ENCODE measurements at places on chromosomes 7 and 10.
A peak's percentile ranks its signal among the peaks of the same experiment; 100 is the strongest.

DNA sequence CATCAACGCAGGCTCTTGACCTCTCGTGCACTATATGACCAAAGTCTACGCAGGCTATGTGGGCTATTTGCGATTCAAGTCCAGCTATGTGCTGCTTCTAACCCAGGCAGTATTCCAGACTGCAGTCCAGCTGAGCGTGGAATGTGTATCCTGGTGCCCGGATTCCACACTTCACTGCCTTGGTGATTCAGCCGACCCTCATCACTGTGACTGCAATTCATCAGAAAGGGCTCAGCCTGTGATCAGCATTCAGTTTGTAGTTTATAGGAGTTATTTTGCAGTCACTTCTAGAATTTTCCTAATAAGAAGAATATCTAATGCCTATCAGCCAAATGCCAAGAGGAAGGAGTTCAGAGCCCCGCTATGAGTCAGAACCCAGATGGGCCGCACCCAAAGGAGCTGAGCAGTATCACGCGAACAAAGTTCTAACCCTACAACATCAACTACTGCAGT, 119.8 kb upstream of the LANCL2 start:
- no peak for DNase-seq

DNA sequence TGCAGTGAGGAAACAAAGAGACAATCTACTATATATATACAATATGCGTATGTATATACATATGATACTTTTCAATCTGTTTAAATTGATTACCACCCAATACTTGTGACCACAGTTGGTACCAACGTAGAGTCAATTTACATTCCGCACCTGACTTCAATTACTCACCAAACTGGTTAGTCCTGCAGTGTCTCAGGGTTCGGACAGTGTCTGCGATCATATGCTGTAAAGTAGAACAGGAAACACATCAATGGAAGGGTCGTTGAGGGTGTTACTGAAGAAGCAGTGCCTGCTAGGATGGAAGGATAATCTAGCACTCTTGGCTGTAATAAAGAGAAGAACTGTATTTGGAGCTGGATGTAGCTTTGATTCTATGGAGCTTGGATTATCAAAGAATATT, 179.7 kb upstream of the CDCA7L start:
- no peak for DNase-seq

DNA sequence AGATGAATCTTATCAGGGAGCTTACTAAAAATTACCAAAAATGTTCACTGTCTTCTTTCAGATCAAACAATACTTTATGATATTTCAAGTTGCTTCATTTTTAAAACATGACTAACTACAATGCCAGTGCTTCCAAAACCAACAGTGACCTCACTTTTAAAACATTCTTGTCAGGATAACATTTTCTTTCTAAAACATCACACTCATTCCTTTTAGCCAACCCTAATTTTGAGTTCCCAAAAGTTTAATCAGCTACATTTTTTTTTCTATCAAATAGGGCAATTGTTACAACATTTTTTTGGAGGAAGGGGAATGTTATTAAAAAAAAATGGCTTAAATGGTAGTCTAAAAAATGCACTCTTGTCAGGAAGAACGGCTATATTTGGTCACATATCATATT, 37.3 kb downstream of the RTKN2 start:
- DNase-seq = no peak

- no peak for DNase-seq
Observed at GRCh38 chr10:50421026-50421719, 169.9 kb upstream of the ASAH2 start.

GRCh38 chr7:143484119-143484518, 6.4 kb downstream of the TAS2R41 start:
- DNase-seq = no peak

DNA sequence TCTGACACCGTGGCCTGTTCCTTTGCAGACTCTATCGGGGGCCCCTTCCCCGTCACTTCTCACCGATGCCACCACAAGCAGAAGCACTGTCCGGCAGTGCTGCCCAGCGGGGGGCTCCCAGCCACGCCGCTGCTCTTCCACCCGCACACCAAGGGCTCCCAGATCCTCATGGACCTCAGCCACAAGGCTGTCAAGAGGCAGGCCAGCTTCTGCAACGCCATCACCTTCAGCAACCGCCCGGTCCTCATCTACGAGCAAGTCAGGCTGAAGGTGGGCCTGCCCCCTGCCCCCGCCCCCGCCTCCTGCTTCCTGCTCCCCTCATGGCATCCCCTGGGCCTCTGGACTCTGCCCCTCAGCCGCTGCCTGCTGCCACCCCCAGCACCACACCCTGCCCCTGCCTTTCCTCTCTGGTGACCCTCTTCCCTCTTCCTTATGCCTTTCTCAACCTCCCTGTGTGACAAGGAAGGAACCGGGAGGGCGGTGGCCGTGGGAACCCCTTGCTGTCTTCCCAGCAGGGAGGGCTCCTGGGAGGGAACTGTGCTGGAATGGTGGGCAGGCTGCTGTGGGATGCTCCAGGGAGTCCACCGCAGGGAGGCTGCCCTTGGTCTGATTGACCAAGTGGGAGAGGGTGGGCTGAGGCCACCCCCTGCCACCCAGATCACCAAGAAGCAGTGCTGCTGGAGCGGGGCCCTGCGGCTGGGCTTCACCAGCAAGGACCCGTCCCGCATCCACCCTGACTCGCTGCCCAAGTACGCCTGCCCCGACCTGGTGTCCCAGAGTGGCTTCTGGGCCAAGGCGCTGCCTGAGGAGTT, 77.5 kb downstream of the NEURL1 start:
- no peak for DNase-seq

- peak; percentile 70 for DNase-seq
Observed at GRCh38 chr7:23490357-23491135, 20.3 kb upstream of the IGF2BP3 start.

DNA sequence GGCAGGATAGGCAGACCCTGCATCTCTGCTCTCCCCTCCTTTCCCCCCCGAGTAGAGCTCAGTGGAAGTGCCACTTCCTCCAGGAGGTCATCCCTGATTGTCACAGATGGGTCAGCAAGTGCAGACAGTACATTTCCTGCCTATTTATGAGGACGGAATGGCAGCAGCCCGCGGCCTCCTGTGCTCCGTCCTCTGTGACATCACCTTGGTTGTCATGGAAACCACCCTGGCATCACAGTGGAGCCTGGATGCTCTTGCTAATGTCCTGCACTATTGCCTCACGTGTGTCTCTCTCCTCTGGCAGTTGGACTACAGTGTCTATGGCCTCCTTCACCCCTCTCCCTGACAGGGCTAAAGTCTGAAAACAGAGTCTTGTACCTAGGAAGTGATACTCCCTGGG, 148.6 kb downstream of the SH3PXD2A start:
- DNase-seq = no peak

DNA sequence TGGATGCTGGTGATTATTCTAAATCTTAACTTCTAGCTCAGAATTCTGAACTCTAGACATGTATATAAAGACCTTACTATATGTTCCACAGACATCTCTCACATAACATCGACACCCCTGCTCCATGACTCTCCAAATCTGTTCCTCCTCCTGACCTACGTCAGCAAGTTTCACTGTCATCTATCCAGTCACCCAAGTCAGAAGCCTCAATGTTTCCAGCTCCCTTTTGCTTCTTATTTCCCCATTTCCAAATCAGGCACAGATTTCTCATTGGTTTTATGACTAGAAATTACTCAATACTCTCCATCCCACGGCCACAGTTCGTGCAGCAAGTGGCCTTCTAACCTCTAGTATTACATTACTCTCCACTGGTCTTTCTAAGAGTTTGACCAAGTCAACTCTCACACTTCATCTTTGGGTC, 28.5 kb downstream of the EPC1 start:
- no peak for DNase-seq

DNA sequence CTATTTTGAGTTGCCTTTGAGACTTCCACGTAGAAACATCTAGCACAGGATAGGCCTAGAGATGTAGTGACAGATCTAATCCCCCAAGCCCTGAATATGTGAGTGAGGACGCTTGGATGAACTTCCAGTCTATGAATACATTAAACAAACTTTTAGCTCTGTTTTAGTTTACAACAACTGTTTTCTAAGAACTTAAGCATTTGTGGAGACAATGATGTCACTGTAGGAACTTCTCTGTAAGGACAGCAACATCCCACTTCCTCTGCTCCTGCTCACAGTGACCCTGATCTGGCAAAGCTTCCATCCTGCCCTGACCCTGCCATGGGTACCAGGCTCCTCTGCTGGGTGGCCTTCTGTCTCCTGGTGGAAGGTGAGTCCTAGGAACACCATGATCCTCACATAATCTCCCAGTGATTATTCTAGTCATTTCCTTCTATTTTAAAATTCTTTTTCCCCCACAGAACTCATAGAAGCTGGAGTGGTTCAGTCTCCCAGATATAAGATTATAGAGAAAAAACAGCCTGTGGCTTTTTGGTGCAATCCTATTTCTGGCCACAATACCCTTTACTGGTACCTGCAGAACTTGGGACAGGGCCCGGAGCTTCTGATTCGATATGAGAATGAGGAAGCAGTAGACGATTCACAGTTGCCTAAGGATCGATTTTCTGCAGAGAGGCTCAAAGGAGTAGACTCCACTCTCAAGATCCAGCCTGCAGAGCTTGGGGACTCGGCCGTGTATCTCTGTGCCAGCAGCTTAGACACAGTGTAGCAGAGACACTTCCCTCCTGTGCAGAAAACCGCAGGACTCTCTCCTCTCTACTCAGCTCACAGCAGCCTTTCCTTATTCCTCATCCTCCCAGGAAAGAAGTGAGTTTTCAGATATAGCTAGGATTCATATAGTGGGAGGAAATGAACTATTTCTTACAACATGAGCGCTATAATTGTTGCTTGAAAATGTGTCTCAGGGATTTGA, 194.4 kb upstream of the PRSS1 start:
- no peak for DNase-seq

DNA sequence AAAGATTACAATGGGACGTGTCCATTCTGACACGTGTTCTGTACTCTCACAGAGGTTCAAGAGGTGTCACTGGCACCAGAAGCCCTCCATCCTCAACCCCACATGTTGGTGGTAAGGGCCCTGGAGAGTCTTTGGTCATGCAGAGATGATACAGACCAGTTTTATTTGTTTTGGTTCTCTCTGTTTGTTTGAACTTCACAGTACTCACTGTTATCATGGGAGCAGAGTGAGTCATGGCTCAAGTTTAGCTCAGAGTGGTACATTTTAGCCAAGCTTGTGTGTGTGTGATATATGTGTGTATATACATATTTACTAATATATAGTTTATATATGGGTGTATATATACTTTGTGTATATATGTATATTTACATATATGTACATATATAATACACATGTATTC, 935.6 kb downstream of the GRID1 start:
- DNase-seq = no peak

DNA sequence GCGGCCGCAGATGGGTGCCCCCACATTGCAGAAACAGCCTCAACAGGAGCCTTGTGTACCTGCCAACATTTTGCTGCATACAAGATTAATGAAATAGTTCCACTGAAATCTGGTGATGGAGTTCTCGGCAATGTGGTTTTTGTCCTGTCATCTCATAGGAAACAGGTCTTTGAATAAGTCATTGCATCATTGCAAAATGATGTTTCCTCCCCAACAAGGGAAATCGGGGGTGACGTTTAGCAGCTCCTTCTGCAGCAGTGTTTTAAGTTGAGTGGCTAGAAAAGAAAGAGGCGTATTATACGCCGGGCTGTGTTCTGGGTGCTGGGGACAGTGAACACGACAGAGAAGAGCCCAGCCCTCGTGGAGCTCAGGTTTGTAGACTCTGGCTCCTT, 177.0 kb downstream of the PRKAG2 start:
- DNase-seq = no peak

- no peak for DNase-seq
Observed at GRCh38 chr7:124840435-124840834, 74.8 kb upstream of the GPR37 start.

Measured in activated T-cell treated with anti-CD3 and anti-CD28 coated beads, Interleukin-2, amount 50 U/mL, for 24 hours (primary cell).